ENCODE measurements at places on chromosomes 2 and 18. TPM values are rescaled to one million over a fixed set of nuclear protein-coding genes. Genes with fewer than 3 reads are reported as not detected.

- DNase-seq = no peak
These were observed 65.5 kb upstream of the GPC1 start for GRCh38 chr2:240369801-240370585.

DNA sequence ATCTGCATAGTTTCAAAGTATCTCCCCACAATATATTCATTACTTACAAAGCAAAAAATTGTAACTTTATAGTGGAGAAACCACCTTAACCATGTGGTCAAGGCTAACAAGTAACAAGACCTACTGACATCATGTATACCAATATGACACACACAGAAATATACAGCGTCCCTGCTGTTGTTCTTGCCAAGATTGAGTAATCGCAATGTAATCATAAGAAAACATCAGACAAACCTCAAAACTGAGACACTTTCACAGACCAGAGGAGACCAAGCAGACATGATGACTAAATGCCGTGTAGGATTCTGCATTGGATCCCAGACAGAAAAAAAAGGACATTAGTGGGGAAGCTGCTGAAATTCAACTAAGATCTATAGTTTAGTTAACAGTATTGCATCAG is 123.0 kb downstream of the ACAA2 start:
- DNase-seq = no peak

- no peak for DNase-seq
These were observed 183.9 kb downstream of the FMNL2 start for GRCh38 chr2:152518641-152519580.

DNA sequence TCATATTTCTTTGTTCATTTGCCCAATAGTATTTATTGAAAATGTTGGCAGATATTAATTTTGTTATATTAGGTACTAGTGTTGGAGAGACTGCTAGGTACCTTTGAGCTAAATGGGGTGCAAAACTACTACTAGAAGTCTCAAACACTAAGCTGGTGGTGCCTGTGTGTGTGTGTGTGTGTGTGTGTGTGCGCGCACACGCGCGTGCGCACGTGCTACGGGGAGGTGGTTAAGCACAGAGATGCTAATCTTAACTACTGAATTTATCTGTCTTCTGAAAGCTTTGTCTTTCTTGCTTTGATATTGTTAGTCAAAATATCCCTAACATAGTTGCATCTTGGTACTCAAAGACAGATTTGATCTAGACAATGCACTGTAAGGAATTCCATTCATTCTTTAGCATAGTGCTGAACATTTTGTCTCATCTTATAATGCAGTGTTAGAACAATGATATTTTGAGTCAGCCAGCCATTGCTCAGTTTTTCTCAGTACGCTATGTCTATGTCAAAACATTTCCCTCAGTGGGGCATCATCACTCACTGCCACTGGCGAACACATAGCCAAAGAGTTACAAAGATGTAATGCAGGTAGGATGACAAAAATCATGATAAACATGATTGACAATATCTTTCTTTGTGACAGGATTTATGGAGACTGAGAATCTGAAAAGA is 396.0 kb upstream of the RGPD4 start:
- no peak for DNase-seq

DNA sequence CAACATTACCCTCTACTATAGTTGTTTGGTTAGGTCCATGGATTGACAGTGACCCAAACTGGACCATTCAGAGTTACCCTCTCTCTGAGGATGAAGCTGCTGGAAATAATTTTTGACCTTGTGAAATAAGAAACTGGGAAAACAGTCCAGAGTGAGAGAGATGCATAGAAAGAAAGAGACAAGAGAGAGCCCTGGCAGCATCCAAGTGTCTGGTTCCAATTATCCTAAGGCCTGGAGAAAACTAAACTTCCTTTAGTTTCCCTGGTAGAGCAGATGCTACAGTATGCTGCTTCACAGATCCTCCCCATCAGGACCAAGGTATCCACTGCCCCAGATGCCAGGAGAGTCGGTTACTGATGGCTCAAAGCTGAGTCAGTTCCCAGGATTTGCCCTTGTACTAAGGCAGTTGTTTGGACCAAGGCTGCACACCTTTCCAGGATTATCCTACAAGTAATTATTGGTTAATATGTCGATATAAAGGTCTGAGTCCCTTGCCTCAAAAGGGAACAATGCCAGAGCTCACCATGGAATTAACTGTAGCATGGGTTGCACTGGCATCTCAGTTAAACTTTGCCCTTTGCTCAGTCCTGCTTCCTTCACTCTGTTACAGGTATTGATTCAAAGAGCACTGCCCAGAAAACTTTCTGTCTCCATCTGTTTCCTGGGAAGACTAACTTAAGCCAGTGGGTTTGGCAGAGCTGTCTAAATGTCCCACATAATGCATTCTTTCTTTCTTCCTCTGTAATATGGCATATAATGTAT is 14.6 kb upstream of the CHN1 start:
- DNase-seq = no peak

DNA sequence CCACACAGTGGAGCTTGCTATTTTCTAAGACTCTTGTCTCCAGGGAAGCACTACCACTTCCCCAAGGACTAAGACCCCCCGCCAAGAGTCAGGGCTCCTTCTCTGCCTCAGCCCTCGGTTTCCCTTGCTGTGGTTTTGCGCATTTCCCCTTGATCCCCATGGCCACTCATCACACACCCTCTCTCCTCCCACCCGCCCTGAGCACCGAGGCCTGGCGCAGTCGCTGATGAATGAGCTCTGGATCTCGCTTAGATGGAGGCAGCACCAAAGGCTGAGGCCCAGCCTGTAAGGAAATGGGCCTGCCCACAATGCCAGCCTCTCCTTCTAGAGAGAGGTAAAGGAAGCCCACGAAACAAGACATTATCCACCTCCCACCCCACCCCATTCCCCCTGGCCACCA is 96.9 kb downstream of the TNS1 start:
- no peak for DNase-seq

DNA sequence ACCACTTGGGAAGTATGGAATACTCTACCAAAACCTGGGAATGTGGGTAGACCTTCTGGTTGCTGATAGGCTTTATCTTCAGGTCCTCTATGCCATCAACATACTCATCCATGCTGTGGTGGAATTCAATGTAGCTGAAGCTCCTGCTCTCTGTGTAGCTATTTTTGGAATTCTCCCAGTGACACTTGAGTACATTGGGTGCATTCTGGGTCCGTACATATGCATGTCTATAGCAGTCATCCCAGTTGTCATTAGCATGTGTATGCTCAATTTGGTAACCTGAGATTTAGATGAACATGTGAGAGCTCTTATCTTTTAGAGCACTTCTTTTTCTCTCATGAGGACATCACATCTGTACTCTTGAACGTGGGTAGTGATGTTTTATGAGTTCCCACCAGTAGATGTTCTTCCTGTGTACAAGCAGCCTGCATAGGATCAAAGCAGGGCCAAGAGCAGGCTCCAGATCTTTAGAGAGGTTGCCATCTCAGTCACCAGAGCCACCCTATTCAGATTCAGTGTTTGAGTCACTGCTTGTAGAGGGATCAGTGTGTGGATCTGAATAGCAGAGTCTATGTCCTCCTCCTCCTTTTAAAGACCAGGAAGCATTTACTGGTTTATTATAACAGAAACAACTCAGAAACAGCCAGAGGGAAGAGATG is 65.9 kb downstream of the MGAT5 start:
- no peak for DNase-seq

- no peak for DNase-seq
These were observed 8.5 kb upstream of the ATP8B1 start for GRCh38 chr18:57811477-57812125.

- peak; percentile 5 for DNase-seq
These were observed 901 bp upstream of the MFSD6 start for GRCh38 chr2:190407246-190407661.

DNA sequence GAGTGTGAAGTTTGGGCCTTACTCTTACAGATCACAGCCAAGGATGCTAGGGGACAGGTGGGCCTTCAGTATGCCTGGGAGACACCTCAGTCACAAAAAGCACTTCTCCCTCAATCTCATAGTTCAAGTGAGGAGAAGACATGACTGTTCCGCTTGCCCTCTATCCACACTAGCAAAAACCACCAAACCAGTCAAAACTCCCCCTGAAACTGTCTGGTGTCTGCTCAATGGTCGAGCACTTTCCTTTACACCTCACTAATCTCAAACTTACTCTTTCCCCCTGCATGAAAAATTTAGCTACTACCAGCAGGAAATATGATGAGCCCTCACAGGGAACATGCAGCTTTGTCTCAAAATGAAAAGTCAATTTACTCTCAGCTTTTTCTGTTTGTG is 232.2 kb downstream of the TRIB2 start:
- DNase-seq = no peak

DNA sequence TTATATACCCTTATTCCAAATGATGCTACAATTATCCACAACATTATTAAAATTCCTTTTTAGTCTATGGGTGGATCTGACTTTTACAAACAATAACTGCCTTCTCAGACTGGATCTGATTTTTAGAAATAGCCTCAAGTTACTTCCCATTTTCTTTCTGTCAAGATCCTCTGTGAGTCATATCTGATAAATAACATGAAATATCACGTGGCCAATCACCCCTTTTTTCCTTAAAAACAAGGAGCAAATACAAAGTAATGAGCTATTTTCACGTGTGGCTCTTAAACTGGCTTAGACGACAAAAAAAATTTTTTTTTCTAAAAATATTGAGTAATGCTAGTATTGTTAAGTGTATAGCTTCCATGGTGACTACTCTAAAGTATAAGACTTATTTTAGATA is 6.7 kb downstream of the PELI1 start:
- no peak for DNase-seq

DNA sequence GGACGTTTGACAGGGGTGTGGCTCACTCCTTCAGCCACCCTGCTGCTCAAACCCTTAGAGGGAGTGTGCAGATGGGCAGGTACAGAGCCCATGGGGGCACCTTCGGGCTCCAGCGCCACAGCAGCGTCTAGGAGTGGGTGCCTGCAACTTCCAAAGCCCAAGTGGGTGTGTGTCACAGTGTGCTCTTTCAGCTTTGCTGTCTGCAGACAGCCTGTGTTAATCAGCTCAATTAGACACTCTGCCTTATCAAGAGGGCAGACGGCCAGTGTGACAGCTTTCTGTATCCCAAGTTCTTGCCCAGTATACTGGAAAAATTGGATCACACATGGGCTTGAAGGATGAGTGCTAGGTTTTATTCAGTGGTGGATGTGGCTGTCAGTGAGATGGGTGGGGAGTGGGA is 96.7 kb downstream of the AP1S3 start:
- no peak for DNase-seq

GRCh38 chr2:100603948-100604633 is 41.3 kb downstream of the PDCL3 start:
- DNase-seq = no peak

DNA sequence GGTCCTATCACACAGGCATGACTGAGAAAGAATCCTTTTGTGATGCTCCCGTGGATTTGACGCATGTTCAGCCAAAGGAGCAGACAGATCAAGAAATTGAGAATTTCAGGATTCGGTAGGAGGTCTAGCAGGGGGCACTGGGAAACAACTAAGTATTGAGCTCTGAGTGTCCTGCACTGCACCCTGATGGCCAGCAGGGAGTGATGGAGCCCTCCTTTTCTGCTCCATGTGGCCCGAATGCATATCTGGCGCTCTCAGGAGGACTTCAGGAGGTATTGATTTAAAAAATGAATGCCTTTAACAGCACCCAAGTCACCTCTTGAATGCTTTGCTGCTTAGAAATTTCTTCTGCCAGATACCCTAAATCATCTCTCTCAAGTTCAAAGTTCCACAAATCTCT is 58.0 kb downstream of the ZNF519 start:
- DNase-seq = no peak

DNA sequence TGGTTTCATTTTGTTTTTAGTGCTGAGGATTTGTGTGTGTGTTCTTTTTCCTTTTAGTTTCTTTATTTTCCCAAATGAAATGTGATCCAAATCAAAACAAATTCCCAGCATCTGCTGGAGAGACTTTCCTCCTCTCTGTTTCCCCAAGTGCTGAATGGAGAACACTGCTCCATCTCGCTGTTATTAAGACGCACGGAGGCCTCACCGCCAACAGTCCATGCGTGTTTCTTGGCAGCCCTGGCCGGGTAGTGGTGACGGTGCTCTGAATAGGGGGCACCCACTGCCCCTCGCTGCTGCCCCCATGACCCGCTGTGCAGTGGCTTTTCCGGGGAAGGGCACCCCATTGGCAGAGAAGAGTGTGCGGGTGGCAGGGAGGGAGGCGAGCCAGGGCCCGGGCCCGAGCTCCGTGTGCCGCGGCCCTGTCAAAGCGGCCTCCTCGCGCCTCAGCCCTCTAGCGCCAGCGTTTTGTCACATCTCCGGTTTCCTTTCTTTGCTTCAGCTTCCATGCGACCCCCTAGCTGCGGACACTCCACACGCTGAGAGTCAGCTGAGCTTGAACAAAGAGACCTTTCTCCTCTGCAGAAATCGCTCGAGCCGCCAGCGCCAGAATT is 473.7 kb upstream of the SALL3 start:
- peak; percentile 71 for DNase-seq

DNA sequence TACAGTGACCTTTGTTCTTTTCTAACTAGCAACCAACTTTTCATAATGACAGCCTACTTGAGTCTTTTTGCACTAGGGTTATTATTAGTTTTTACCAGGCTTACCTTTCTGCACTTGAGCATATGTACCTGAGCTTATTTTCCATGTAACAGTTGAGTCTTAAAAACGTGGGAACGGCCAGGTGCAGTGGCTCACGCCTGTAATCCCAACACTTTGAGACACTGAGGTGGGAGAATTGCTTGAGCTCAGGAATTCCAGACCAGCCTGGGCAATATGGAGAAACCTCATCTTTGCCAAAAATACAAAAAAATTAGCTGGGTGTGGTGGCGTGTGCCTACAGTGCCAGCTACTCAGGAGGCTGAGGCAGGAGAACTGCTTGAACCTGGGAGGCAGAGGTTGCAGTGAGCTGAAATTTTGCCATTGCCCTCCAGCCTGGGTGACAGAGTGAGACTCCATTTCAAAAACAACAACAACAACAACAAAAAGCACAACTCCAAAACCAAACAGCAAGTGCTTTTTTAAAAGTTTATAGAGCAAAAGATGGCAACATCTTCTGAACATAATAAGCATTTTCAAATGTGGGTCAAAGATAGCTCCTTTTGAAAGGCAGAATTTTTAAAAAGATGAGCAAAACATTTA is 57.1 kb upstream of the CD28 start:
- no peak for DNase-seq

- no peak for DNase-seq
These were observed 81.9 kb upstream of the TMEM178A start for GRCh38 chr2:39583781-39584180.

The TUBA4B gene
- polyA plus RNA-seq = 0.91 TPM

The TTL gene
- polyA plus RNA-seq = 35.2 TPM

The GAD1 gene
- polyA plus RNA-seq = 1.5 TPM

The IL36B gene
- not detected for polyA plus RNA-seq

The TRIB2 gene
- polyA plus RNA-seq = 192 TPM

The RNF152 gene
- 9.4 TPM for polyA plus RNA-seq

The SLC23A3 gene
- polyA plus RNA-seq = 23.5 TPM

The HOXD13 gene
- 0.08 TPM for polyA plus RNA-seq

The REEP1 gene
- polyA plus RNA-seq = 2.7 TPM

The NCK2 gene
- polyA plus RNA-seq = 72.6 TPM

The HRH4 gene
- 0.13 TPM for polyA plus RNA-seq

The CRYBA2 gene
- not detected for polyA plus RNA-seq

The EGR4 gene
- not detected for polyA plus RNA-seq

The GREB1 gene
- polyA plus RNA-seq = 16.2 TPM

Data from renal pelvis (tissue), 12 donors.